ENCODE measurements at places on chromosomes 2 and 18. TPM values are rescaled to one million over a fixed set of nuclear protein-coding genes. Genes with fewer than 3 reads are reported as not detected.

SPP2 gene
- total RNA-seq: not detected

DNA sequence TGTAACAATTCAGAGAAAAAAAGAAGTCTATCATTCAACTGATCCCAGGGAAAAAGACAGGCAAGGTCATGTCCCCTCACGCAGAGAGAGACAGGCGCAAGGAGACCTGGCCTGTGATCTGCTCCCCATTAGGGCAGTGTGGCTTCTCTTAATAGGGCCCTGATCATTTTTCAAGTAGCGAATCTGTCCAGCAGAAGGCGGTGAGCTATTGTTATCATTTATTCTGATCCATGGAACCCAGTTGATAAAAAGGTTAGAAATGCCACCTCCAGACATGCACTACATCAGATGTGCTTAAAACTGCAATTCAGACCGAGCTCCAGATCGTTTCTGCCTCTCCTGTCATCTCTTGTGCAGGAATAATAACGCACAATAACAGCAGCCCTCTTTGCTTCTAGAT is 1025.6 kb upstream of the PIK3C3 start:
- no peak for DNase-seq

GRCh38 chr2:226671141-226671676 is 128.4 kb downstream of the IRS1 start:
- DNase-seq: no peak

GRCh38 chr2:109368798-109369197 is 239.8 kb downstream of the SH3RF3 start:
- no peak for DNase-seq

GRCh38 chr2:173791502-173791901 is 173.7 kb downstream of the SP3 start:
- no peak for DNase-seq

DNA sequence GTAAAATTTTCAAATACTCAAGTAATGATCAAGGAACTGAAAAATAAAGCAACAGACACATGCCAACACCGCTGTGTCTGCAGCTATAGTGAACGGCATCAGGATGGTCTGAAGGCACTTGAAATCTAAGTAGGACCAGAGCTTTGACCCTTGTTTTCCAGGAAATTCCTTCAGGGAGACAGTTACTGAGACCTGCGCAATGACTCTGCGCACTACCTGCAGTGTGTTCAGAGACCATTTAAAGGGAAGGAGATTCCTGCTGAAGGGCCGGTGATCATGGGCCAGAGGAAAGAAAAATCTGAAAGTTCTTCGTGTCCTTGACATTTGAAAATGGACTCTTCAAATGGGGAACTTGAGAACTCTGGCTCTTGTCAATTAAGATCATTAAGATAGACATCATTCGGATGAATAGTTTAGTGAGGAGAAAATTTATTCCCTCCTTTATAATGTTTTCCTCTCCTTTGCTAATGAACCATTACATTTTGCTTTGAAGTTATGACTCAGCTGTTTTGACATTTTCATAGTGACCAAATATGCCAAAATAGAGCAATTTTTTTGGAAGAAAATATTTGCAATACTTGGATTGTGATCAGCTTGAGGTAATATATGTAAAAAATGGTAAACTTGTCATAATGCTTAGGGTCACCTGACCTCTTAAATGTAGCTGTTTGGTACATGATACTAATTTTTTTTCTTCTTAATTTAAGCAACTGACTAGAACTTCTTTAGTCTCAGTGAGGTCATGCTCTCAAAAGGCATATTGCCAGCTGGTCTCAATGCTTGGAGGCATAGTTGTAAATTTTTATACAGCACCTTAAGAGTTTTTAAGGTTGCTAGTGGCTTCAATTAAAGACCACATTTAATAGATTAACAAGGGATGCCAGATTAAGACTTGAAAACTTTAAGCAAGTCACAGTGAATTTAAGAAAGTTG is 329.3 kb downstream of the ARHGAP15 start:
- DNase-seq: no peak

DNA sequence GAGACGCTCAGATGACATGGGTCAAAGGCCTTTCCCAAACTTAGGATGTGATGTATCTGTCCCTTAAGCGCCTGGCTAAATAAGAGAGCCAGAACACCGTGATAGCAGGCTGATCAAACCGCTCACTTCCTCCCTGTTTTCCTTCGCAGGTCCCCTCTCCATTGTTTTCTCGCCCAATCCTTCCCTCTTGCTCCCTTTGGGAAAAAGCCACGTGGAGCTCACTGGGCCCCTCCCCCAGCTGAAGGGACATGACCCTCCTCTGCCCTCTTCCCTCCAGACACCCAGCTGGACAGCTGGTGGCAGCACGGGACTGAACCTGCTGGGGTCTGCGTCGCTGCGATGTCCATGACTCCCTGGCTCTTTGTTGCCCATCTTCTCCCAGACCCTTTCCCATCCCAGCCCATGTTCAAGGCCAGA is 201.7 kb downstream of the TNS1 start:
- DNase-seq: no peak

DNA sequence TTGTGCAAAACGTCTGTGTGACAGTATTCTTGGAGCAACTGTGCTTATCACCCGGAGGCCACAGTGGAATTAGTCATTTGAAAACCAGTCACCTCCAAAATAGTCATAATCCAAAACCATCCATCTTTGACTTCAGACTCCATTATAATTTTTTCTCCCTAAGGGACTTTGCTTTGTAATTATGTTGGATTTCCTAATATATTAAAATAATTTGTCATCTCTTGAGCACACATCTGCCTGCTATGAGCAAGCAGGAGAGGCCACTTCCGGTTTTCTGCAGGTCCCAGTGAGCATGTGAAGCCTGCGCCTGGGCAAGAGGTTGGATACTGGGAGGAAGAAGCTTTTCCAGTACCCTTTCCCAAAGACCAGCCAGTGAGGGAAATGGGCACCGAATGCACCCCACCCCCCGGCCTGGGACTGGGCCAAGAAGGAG is 57.7 kb downstream of the ODC1 start:
- no peak for DNase-seq

DNA sequence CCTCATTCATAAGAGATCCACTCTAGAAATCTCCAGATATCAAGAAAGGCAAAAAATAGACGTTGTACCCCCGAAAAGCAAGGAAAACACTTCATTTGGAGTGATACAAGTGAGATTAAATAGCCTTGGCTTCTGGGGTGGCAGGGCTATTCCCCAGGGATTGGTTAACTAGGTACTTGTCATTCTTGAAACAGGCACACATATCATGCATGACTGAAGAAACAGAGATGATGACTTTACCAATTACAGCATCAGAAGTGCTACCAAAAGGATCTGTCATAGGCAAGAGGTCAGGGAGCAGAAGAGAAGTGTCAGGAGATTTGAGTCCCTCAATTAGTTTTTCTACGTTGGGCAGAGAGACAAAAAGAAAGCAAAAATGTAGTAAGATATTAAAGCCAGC is 45.2 kb upstream of the NFU1 start:
- no peak for DNase-seq

GRCh38 chr18:9786631-9787030 is 78.5 kb downstream of the RAB31 start:
- no peak for DNase-seq

DNA sequence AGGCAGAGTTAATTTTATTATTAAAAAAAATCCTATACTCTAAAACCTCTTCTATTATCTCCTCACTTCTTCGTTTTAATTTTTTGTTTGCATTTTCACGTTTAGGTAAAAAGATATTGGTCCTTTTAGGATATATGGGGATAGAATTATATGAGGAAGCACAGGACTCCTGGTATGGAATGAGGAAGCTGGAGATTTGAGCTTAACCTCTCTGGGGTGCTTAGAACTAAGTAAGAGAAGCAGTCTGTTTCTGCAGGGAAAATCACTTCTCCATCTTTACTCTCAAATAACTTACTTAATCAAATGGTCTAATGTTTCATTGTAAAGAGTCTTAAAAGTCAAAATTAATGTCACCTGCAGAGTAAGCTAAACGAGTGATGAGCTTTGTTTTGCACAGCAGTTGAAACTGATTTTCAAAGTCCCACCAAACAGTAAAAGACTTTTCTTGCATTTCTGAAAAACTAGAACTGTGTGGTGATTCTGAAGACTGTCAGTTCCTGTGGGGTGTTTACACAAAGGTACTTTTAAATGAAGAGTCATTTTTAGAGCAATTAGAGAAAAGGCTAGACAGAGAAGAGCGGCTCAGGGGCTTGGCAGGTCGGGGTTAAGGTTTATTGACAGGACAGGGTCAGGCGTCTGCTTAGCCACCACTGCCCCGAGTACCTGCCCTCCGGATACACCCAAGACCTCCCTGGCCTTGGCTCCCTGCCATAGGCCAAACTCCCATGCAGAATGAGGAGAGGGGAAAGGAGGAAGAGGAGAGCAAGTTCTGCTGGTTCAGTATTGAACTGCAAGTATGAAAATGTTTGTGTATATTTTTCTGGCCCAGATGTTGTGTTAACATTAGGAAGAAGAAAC is 21.6 kb downstream of the METAP1D start:
- no peak for DNase-seq

MC2R gene
- total RNA-seq: not detected

- DNase-seq: no peak
Observed at GRCh38 chr2:57806449-57806968, 240.1 kb upstream of the VRK2 start.

SLC35G4 gene
- not detected for total RNA-seq

- DNase-seq: no peak
Observed at GRCh38 chr2:99821572-99821971, 320.8 kb downstream of the AFF3 start.

KCNG2 gene
- total RNA-seq: not detected

DNA sequence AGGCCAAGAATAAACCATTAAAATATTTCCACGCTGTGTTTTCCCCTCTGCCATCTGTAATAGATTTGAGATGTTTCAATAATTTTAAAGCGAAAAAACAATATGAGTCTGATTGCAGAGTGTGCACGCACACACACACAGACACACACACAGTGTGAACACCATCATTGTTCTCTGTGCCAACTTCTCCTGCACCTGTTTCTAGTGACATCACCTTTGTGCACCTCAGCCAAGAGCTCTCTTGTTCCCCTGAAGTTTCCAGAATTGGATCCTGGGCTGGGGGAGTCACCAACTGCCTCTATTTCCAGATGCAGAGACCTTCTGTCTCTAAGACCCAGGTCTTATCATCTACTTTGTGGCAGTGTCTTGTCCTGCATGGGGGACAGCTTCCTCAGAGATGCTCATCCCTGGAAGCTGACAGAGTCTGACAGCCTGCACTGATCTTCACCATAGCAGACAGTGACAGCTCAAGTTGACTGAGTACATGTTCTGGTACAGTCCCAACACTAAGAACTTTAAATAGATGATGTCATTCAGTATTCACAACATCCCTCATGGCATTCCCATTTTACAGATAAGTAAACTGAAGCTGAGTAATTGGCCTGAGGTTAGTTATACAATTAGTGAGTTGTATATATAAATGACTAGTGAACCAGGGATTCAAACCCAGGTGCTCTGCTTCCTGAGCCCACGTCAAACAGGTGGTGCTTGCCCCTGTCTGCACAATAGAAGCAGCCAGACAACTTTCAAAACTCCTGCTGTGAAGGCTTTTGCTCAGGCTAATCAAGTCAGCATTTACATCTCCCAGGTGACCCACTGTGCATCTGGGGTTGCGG is 39.4 kb downstream of the ACOXL start:
- DNase-seq: peak; percentile 21

GRCh38 chr2:234550511-234551107 is 53.7 kb upstream of the ARL4C start:
- peak; percentile 76 for DNase-seq

DNA sequence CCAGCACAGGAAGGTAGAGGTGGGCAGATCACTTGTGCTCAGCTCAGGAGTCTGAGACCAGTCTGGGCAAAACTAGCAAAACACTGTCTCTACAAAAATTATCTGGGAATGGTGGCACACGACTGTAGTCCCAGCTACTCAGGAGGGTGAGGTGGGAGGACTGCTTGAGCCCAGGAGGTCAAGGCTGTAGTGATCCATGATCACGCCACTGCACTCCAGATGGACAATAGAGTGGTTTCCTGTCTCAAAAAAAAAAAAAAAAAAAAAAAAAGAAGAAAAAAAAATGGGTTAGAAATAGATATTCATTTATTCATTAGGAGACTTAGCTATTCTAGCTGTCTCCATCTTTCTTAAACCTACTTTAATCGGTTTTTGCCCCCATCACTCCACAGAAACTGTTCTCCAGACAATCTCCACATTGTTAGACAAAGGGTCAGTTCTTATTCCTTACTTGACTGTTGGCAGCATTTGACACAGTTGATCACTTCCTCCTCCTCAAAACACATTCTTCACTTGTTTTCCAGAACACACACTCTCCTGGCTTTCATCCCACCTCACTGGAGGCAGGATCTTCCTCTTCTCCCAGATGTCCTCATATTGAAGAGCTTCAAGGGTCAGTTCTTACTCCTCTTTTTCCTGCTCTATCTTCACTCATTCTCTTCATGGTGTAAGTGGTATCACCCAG is 103.1 kb downstream of the DTNB start:
- DNase-seq: no peak

SERPINB11 gene
- not detected for total RNA-seq

DNA sequence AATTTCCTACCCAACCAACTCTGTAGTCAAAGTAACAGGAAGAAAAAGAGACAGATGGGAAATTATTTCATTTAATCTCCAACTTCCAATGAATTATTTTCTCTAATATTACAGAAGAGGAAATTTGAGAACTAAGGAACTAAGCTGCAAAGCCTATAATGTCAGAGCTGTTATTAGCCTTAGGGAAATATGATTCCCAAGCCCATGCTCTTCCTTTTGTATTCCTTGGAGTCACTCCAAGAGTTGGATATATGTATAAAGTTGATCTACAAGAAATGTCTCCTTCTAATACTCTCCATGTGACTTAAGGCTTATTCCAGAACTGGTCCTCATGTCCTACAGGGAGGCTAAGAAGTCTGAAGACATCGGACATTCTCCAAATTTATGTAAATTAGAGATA is 31.6 kb upstream of the VWC2L start:
- DNase-seq: no peak

- no peak for DNase-seq
Observed at GRCh38 chr2:103402944-103403343, 641.1 kb downstream of the TMEM182 start.

NTSR2 gene
- not detected for total RNA-seq

DOK6 gene
- not detected for total RNA-seq

- DNase-seq: no peak
Observed at GRCh38 chr2:109711230-109712122, 82.6 kb upstream of the RGPD5 start.

DNA sequence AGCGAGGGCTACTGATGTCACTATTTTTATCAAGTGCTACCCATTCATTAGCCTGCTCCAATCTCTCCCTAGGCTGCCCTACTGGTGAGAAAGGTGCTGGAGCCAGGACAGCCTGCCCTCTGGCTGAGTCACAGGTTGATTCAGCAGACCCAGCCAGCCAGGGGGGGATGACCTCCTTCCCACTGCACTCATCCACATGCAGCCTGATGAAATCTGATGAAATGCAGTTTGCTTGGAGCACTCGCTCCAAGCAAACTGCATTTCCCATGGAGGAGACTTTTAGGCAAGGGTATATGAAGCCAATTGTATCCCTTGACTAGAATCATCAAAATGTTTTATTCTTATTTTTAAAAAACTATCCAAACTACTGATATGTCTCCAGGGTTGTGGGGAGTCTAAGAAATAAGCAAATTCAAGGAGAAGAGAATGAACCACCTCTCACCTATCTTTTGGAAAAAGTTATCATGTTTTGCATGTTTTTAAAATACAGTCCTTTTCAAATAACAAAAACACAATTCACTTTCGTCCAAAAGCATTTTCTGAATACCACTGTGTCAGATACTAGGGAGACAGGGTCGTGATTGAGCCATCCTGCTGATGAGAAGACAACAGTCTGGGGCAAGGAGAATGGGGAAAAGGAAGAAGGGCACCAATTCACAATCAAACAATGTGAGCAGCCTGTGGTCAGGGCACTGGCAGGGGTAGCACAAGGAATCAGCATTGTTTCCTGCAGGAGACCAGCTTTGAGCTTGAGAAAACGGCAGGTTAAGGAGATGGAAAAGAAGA is 128.3 kb downstream of the AFF3 start:
- no peak for DNase-seq

CDKL4 gene
- total RNA-seq: not detected

Data from activated naive CD4-positive, alpha-beta T cell treated with anti-CD3 and anti-CD28 coated beads for 36 hours (primary cell).